ENCODE measurements at places on chromosomes 1 and 21.

GRCh38 chr1:33930346-33931110, 66.6 kb downstream of the HMGB4 start:
- DNase-seq = no peak

DNA sequence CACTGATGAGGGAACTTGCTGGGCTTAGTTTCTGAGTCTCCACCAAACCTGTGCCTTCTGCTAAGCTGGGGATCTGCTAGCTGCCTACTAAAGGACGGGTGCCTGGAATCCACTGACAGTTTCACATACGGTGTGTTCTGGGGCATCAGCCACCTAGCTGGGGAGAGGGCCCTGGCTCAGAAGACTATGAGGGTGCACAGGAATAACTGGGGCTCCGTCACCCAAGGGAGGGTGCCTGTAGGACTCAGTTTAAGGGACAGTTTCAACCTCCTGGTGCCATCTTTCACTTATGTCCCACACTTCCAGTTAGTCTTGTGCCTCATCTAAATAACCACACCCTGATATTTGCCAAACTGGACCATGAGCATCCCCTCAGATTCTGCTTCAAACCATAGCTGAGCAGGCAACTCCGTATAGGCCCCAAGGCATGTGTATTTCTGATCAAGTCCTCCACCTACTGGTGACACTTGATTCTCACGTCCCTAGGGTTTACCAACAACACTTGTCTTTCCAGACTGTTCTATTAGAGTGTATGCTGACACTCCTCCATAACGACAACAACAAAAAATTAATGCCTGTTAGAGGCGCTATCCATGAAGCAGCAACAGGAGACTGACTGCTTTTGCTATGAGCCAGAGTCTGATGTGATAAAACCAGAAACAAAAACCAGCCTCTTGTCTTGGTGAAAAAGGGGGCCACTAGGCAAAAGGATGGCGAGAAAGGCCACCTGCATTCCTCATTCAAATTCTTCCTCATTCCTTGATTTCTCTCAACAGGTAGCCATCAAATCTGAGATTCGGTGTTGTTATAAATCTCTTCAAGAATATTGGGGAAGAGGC, 55.0 kb upstream of the PAXBP1 start:
- no peak for DNase-seq

DNA sequence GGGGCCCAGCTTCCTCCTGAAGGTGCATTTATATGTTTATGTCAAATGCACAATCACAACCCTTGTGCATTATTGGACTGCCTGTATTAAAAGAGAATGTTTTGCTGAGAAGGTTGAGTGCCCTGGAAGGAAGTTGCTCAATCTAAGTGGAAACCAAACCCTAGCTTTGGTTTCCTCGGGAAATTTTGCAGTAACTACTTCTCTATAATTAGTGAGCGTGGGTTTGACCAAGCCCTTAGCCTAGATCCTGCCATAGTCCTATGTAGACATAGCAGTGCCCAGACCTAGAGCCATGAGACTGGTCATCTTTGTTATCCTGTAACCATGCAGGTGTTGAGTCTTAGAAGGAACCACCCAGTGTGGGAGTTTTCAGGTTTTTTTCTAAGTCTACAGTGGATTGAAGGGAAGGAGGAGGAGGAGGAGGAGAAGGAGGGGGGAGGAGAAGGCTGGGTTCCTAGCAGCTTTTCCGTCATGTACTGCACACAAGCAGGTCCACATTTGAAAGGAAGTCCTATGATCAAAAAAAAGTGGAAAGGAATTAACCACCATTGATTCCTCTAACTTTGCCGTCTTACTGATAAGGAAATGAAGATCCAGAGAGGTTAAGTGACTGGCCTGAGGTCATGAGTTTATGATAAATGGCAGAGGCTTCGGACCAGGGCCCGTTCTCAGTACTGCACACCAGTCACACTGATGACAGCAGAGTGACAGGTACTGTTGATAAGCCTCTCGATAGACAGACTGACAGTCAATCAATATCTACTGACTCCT, 72.2 kb upstream of the LYST start:
- DNase-seq = no peak

GRCh38 chr1:87588495-87588894, 259.8 kb downstream of the LMO4 start:
- DNase-seq = no peak

DNA sequence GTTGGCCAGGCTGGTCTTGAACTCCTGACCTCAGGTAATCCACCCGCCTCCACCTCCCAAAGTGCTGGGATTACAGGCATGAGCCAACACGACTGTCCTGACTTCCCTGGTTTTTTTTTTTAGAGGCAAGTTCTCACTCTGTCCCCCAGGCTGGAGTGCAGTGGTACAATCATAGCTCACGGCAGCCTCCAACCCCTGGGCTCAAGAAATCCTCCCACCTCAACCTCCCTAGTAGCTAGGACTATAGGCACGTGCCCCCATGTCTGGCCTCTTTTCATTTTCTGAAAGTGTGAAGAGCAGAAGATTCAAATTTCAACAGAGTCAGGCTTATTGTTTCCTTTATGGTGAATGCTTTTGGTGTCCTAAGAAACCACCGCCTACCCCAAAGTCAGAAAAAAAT, 21.7 kb upstream of the SOX13 start:
- DNase-seq = no peak

DNA sequence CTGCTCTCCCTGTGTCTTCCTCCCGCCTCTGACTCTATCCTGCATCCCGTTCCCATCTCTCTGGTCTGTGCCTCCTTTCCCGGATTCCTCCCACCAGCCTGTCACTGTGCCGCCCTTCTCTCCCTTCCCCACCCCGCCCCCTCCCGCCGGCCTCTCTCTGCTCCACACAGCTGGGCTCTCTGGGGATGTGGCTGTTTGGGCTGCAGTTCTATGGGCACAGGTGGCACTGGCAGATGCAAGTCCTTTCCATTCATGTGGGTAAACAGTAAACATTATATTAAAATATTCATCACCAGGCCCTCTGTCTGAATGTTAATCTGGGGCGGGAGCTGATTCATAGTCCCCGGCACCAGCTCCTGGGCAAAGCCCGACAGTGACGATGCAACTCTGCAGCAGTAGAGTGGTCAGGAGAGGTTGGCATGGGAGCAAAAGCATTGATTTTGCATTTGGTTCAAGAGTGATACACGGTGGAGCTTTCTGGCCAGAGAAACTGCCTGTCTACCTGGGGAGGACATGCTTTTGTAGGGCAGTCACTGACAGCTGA, 249.3 kb downstream of the TNR start:
- DNase-seq = no peak

- no peak for DNase-seq
These were observed 494.6 kb downstream of the NEGR1 start for GRCh38 chr1:71787699-71788098.

DNA sequence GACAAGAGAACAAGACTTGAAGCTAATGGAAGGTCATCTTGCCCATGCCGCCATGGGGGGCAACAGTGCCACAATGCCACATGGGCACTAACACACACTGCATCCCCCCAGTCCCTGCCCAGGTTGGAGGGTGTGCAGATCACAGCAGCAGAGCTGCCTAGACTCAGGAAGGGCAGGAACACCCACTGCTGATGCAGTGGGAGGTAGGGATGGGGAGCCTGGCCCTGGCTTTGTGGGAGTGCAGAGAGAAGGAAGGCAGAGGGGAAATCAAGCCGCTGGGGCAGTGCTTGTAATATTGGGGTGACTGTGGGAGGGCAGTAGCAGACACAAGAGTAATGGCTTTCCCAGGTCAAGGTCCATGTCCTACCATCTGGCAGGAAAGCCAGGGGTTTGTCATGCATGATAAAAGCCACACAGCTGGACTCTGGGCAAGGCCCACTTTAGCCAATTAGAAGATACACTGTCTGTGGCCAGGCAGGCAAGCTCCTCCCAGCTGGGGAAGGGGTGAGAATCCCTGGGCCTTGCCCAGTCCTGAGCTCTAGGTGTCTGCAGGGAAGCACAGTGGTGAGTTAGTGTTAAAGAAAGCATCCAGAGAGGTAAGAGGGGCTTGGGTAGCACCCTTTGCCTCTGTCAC, 25.4 kb upstream of the MEF2D start:
- DNase-seq = no peak

DNA sequence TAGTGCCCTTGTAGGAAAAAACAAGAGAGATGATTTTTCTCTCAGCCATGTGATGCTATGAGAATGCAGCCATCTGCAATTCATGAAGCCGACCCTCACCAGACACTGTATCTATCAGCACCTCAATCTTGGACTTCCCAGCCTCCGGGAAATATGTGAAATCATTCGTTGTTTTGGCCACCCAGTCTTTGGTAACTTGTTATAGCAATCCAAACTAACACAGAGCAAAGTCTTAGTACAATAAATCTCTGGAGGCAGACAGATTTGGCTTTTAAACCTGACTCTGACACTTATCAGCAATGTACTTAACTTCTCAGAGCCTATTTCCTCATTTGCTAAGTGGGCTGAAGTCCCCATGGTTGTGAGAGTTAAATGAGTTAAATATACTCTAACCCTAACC, 5.1 kb upstream of the MED18 start:
- no peak for DNase-seq

DNA sequence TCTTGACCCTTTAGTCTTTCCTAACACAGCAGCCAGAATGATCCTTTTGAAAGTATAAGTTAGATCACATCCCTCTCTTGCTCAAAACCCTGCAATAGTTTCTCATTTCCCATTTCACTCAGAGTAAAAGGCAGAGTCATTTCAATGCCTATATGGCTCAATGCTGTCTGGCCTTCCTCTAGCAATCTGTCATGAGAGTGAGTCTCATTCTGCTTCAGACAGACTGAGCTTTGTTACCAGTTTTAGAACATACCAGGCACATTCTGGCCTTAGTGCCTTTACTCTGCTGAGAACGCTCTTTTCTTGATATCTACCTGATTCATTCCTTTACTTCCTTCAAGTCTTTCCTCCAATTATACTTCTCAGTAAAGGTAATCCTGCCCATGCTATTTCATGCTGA, 372.8 kb upstream of the PKN2 start:
- DNase-seq = no peak

GRCh38 chr1:36920801-36921405, 113.4 kb downstream of the GRIK3 start:
- peak; percentile 55 for DNase-seq

- DNase-seq = no peak
These were observed 406 bp upstream of the DNAJC8 start for GRCh38 chr1:28233264-28233606.

GRCh38 chr1:248904437-248905216, 1.4 kb upstream of the PGBD2 start:
- DNase-seq = no peak

DNA sequence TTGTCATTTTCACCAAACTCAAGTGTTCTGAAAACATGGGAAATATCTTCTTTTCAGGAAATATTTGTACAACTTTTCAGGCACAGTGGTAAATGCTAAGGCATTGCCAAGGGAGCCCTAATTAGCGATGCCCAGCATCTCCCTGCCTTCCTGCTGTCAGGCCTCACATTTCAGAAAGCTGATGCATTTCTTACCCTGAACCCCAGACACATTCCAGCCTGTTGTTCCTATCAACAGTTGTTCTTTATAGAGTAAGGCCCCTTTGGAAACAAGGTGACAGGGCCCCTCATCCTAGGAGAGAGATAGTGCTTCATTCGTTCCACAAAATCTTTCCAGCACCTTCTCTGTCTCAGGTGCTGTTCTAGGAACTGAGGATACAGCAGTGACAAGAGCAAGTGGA, 135.9 kb upstream of the COA6 start:
- no peak for DNase-seq

DNA sequence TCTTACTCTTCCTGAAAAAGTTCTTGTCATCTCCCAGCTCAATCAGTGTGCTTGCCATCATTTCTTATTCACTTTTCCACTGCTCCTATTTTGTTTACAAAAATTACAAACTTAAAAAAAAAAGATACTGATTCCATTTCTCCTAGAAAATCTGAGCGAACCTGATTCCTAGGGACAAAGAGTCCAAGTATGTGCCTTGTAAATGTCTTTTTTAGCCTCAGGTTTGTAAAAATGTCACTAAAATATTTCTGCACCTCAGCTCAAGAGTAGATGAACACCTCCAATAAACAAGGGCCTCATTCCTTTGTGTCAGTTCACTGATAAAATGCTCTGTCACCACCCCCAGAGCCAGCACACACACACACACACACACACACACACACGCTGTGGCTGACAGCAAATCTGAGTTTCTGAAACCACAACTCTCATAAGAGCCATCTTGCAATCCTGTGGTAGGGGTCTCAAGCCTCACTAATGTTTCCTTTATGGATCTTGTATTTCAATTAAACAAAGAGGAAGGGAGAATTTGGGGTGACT, 299.2 kb downstream of the PBX1 start:
- DNase-seq = peak; percentile 3

DNA sequence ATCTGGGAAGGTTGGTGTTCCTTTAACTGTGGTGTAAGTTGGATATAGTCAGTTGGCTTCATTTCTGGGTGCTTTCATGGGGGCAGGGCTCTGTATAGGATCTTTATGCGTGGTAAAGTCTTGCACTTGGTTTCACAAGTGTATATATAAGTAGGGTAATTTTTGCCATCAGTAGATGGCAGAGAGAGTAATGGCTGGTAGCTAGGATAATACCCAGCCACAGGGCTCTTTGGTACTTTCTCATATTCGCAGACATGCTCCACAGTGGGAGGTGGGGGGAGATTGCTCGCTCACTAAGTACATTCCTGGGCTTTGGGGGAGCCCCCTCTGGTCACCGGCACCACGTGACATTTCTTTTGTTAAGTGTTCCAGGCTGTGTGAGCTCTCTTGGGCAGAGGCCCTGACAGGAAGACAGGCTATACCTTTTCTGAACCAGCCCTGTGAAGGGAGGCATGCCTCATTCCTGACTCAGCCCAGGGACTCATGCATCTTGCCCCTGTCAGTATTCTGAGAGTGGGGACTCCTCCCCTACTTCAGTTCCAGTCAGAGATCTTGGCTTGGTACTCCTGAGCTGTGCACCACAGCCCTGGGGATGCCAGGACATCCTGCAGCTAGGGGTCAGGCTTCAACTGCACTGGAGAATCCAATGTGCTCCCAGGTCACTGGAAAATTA, 37.6 kb downstream of the FCRL2 start:
- no peak for DNase-seq

- DNase-seq = no peak
These were observed 39.2 kb downstream of the ADARB1 start for GRCh38 chr21:45113543-45113942.

DNA sequence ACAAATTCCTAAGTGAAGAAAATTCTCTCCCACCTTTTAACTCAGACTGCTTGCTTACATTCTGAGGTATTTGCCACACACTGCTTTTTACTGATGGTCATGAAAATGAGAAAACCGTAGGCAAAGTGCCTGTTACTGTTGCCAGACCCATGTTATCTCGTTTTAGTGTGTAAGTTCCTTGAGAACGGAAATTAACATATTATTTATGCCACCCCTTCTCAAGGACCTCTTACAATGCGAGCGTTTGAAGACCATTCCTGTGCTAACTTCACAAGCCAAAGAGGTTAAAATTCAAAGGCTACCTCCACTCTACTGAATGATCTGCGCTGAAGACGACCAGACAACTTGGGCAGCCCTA, 509 bp downstream of the NVL start:
- no peak for DNase-seq
